ENCODE measurements at places on chromosomes 13 and 19.

DNA sequence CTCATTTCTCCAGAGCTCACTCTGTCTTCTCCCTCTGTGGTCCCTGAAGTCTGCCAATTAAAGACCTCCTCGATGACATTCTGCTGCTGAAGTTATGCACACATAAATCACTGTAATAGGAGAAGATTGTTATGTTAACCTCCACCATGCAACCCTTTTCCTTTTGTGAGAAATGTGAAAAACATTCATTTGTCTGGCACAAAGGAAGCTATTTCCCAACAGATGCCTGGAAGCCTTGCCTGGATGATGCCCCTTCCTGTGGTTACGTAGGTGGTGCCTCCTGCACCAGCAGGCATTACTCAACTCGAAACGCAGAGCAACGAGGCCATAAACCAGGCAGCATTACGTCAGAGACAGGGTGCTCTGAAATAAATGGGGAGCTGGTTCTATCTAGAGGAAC is 327.4 kb upstream of the ZNF507 start:
- ATAC-seq: no peak

- no peak for ATAC-seq
Measured at GRCh38 chr19:18603255-18603957, 3.2 kb downstream of the CRLF1 start.

DNA sequence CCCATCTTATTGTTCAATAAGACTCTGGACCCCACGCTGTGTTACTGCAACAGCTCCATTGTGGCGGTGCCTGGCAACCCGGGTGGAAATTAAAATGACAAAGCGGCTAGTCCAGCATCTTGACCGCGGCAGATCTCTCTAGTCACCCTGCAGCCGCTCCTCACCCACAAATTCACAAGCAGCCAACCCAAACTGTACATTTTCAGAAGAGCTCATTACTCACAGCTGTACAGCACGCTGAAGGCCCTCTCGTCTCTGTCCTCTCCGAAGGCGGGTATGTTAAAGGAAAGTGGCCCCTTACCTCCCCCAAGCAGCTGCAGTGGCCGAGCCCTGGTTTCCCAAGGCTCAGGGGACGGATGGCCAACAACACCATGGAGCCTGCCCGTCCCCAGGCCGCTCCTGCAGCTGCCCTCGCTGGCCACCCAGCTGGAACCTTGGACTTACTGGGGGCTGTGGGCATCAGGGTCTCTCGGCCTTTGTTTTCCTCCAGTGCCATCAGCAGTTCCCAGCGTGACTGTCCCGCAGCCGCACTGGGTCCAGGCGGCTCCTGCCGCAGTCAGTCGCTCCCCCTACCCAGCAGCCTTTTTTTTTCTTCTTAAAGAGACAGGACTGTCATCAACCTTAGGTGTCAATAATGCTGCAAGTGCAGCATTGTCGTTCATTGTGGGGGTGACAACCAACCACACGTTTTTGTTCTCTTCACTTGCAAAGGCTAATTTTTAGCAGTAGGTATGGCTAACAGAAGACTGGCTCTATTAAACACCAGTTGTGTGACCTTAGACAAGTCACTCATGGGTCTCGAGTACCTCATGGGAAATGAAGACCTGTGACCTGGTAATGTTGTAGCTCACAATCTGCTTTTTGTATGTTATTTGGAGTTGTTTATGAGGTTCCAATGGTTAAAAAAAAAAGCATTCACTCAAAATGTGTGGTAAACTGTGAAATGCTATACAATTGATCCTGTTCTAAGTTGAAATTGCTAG is at the start of gene SACS:
SACS (minus strand) TSS at position 532 of the 983 bp plus-strand sequence. CDS start 22,463 bp downstream, outside the sequence.
- no peak for ATAC-seq

- no peak for ATAC-seq
Measured at GRCh38 chr13:46132109-46132508, 27.3 kb upstream of the CPB2 start.

DNA sequence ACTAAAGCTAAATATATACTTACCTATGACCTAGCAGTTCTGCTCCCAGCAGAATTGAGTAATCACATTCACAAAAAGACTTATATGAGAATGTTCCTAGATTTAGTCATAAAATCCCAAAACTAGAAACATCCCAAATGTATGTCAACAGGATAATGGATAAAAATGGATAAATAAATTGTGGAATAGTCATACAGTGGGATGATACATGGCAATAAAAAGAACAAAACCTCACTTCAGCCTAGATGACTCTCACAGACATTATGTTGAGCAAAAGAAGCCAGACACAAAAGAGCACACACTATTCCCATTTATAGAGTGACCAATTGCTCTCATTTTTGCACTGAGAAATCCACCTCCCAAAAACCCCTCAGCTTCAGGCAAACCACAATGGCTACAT is 352.4 kb upstream of the HTR2A start:
- no peak for ATAC-seq

- ATAC-seq: no peak
Measured at GRCh38 chr13:33191425-33192210, 93.9 kb downstream of the STARD13 start.

DNA sequence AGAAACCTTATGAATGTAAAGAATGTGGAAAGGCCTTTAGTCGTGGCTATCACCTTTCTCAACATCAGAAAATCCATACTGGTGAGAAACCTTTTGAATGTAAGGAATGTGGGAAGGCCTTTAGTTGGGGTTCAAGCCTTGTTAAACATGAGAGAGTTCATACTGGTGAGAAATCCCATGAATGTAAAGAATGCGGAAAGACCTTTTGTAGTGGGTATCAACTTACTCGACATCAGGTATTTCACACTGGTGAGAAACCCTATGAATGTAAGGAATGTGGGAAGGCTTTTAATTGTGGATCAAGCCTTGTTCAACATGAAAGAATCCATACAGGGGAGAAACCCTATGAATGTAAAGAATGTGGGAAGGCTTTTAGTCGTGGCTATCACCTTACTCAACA is 20.8 kb downstream of the ZNF283 start:
- ATAC-seq: no peak

- ATAC-seq: no peak
Measured at GRCh38 chr13:40228990-40229389, 437.5 kb downstream of the FOXO1 start.

- ATAC-seq: no peak
Measured at GRCh38 chr13:50203256-50203941, 188.2 kb downstream of the KCNRG start.

DNA sequence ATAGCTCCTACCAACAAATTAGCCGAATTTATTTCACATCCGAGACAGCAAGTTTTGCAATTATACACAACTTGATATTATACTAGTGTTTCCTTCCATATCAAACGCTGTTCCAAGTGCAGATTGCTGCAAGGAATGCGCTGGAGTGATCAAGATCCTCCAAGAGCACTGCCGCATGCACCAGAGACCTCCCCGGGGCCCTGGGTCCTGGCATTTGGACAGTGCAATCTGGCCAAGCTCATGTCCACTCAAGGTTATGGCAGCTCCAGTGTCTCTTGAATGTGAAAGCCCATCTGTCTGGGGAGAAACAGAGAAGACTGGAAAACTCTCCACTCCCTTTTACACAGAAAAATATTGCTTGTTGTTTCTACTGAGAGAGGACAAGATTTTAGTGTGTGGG is 111.9 kb downstream of the HSPH1 start:
- ATAC-seq: no peak

DNA sequence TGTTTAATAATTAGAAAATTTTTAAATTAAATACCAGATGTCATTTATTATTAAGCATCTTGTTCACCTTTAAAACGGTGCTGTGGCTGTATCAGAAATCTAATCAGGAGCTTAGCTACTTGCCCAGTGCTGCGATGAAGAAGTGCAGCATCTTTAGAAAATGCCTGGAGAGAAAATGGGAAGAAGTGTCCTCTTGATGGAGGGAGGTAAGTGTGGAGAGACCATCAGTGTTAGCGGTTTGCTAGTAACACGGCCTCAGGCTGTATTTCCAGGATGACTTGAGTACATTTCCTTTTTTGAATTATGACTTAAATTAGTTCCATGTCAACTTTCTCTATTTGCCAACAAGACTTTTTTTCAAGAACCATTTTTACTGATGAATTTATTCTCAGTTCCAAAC is 74.1 kb downstream of the SHISA2 start:
- ATAC-seq: no peak

DNA sequence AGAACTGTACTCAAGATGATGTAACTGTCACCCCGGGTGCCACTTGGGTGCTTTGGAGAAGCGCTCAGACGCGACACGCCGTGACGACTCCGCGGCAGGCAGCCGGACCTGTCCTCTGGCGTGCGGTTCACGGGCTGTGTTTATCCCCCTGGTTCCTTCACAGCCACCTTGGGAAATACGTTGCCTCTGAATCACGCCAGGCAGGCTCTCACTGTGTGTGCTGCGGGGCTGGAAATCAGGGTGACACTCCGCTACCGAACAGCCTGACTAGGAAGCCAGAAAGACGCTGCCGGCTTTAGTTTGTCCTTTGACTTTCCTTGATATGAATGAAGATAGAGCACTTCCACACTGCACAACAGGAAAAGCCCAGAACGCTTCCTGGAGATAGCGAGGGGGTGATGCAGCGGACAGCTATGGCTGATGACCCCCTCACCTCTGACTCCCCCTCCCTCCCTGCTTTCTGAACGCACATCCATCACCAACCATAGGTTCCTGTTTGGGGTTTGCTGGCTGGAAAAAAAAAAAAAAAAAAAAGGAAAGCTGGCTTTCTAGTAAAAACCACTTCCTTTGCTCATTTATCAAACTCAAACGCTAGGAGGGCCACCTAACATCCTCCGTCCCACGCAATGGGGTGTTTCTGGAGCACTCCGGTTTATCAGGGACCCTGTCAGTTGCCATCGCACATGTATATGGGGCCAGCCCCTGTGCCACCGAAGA is 3.7 kb upstream of the GP6 start:
- no peak for ATAC-seq

DNA sequence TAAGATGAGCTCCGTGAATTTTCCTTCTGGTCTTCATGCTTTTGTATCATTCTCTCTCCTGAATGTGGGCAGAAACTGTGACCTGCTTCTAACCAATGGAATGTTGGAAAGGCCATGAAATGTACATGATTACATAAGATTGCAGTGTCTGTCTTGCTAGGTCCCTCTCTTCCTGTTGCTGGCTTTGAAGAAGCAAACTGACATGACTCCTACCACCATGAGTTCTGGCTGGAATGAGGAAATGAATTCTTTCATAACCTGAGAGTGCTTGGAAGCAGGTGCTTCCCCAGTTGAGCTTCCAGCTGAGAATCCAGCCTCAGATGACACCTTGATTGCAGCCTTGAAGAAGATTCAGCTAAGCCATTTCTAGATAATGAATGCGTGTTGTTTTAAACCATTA is 275.0 kb upstream of the MIR17HG start:
- no peak for ATAC-seq

GRCh38 chr13:102875256-102875655 is 29.4 kb downstream of the ERCC5 start:
- no peak for ATAC-seq

DNA sequence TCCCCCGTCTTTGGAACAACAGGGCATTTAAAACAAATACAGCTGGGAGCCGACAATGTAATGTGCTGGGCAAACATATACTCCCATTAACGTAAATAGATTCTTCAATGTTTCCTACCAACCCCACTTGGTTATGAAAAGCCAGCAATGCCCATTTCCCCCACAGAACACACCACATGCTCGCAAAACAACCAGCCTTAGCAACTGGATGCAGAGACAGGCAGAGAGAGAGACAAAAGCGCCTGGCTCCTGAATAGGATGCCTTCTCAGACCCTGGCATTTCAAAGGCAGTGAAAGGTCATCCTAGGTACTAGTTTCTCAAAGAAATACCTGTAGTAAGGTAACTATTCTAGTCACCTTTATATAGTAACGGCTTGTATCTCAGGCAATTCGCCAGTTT is 462.9 kb downstream of the ITGBL1 start:
- no peak for ATAC-seq

DNA sequence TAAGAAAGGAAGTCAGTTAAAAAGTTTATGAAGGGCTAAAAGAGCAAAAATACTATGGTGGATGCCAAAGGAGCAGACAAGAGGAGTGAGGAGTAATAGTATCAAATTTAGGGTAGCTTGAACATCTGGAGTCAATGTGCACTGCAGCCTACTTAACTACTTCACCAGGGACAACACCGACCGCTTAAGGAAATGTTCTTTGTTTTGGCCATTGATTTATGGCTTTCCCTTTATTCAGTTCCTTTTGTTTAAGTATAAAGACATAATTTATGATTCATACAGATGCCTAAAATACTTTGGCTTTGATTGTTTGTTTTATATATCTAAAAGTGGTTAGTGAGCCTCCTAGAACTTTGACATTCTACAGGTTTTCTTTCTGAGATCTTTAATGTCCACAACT is 276.3 kb upstream of the PRR20A start:
- ATAC-seq: no peak

GRCh38 chr13:62205273-62205672 is 789.6 kb upstream of the PCDH20 start:
- ATAC-seq: no peak

DNA sequence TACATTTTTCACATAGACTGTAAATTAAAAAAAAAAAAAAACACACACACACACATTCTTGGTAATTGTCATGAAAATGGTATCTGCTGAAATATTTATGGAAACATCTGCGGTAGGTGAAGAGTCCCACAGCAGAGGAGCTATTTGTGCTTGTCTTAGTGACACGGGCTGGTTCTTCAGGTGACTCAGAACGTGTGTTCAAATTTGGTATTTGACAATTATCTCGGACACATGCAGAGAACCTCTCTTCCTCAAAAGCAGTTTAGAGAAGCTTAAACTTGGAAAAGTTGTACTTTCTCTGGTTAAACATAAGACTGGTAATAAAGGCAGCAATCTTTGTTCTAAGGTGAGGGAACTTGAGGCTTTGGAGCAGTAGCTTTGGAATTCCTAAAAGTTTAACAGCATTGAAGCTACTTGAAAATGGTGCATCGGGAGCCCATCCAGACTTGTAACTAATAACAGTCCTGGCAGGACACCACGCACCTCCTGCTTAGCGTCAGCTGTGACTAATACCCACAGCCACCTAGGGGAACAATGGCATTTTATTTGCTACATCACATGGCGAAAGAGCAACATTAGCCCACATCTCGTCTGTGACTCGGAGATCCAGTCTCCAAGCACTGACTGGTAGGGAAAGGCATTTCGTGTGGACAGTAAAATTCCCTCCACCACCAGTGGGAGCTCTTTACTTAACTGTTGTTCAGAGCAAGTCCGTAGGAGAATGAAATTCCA is 1505.1 kb upstream of the SLC10A2 start:
- ATAC-seq: peak; percentile 77

DNA sequence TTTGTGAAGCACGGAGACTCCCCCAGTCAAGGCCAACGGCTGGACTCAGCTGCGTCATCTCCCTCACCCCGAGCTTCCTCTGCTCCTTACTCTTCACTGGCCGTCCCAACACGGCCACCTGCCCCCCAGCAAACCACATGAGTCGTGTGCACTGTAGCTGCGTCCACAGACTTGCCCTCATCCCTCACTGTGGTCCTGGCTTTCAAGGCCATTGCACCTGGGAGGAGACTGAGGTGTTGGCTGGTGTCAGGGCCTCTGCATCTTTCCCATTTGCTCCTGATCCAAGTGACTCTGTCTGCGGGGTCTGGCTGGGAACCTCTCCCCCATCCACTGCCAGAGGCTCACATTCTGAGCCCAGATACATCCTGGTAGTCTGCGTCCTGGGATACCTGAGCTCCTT is 11.5 kb downstream of the PLPP2 start:
- ATAC-seq: no peak

Measured in esophagus mucosa (tissue), 1 donor.